ENCODE measurements at places on chromosomes 5 and 9. TPM values are rescaled to one million over a fixed set of nuclear protein-coding genes. Genes with fewer than 3 reads are reported as not detected.
A peak's percentile ranks its signal among the peaks of the same experiment; 100 is the strongest.

CCNI2 gene
- not detected for total RNA-seq

BTNL9 gene
- total RNA-seq = 22.8 TPM

AGXT2 gene
- not detected for total RNA-seq

TRIM52 gene
- 5.8 TPM for total RNA-seq

NMUR2 gene
- total RNA-seq = not detected

TSSK1B gene
- total RNA-seq = not detected

SLC6A7 gene
- total RNA-seq = not detected

LPAR1 gene
- 4.7 TPM for total RNA-seq

GMCL2 gene
- total RNA-seq = not detected

- peak overlapping the region; percentile 82 for H3K27ac ChIP-seq
- H3K4me3 ChIP-seq = no peak overlapping the region
- H3K4me1 ChIP-seq = peaks cover 54% of the 10 kb centered on the region
- DNase-seq = no peak
- H3K27me3 ChIP-seq = no peaks in the 10 kb centered on the region
- no peaks in the 10 kb centered on the region for H3K36me3 ChIP-seq
Observed at GRCh38 chr5:42596817-42597216, 159.8 kb upstream of the CCDC152 start.

- peak within 1 kb of the TSS; percentile 78 for H3K4me3 ChIP-seq
- H3K4me1 ChIP-seq = peaks cover 43% of the 10 kb centered on the region
- H3K27ac ChIP-seq = peak within 1 kb of the TSS; percentile 98
- no peaks in the 10 kb centered on the region for H3K27me3 ChIP-seq
- DNase-seq = peak; percentile 90
- H3K36me3 ChIP-seq = peaks cover 4% of the 10 kb centered on the region
Observed at GRCh38 chr5:81233080-81233634, at the start of gene CKMT2. Gene CKMT2, plus strand, starts transcription at chr5:81233322. Its CDS starts 17,811 bp downstream, at chr5:81251133.

- no peak overlapping the region for H3K27ac ChIP-seq
- H3K4me3 ChIP-seq = no peak overlapping the region
Observed at GRCh38 chr9:79357194-79357593, 214.6 kb upstream of the TLE4 start.

GRCh38 chr5:58545912-58546311 is 37.0 kb upstream of the RAB3C start:
- H3K27me3 ChIP-seq = no peaks in the 10 kb centered on the region
- no peak overlapping the region for H3K4me3 ChIP-seq
- no peak for DNase-seq
- no peak overlapping the region for H3K27ac ChIP-seq
- H3K4me1 ChIP-seq = no peaks in the 10 kb centered on the region

DNA sequence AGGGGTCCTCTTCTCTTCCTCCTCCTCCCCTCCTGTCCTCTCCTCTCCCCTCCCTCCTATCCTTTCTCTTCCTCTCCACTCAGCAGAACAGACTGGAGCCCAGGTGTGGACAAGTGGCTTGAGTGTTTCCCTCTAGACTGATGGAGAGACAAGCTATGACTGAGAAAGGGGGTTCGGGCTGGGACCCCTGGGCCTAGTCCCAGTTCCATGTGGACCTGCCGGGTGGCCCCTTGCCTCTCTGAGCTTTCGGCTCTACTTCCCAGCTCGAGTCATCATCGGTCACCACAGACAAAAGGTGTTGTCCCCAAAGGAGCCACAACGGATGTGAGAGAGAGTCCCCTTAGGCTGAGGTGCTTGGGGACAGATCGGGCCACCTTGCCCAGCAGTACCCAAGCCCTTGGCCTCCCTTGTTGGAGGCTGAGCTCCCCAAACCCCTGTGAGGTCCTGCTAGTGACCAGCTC is 3.4 kb upstream of the RXRA start:
- H3K4me1 ChIP-seq = peaks cover 9% of the 10 kb centered on the region
- H3K27me3 ChIP-seq = no peaks in the 10 kb centered on the region
- no peak overlapping the region for H3K4me3 ChIP-seq
- H3K36me3 ChIP-seq = no peaks in the 10 kb centered on the region

- H3K4me1 ChIP-seq = no peaks in the 10 kb centered on the region
- H3K4me3 ChIP-seq = no peak overlapping the region
- no peak for DNase-seq
- no peaks in the 10 kb centered on the region for H3K27me3 ChIP-seq
Observed at GRCh38 chr5:647311-647710, 35.2 kb downstream of the CEP72 start.

DNA sequence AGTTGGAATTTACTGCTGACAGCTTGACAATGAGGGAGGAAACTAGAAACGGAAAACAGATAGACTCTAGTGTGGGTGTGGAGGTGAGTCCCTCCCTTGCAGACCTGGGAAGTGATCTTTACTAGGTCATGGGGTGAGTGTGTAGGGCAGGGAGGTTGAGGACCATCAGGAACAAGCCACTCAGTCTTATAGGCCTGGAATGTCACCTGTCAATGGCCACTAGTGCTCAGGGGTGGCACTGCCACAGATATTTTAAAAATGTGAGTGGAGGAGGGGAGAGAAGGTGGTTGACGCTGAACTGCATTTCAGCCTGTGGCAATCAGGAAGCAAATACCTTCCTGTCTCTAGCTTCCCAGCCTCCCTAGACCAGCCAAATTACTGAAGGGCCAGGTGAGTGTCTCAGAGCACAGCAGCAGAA is 9.0 kb downstream of the OR2S2 start:
- no peak overlapping the region for H3K27ac ChIP-seq
- no peak for DNase-seq
- H3K27me3 ChIP-seq = no peaks in the 10 kb centered on the region

DNA sequence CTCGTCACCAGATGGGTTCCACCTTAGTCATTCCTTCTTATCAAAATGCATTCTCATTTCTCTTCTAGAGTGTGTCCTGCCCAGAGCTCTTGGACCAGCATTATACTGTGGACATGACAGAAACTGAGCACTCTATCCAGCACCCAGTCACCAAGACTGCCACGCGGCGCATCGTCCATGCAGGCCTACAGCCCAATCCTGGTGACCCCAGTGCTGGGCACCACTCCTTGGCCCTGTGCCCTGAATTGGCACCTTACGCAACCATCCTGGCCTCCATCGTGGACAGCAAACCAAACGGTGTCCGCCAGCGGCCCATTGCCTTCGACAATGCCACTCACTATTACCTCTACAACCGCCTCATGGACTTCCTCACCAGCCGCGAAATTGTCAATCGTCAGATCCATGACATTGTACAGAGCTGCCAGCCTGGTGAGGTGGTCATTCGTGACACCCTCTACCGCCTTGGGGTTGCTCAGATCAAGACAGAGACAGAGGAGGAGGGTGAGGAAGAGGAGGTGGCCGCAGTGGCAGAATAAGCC is 34.6 kb downstream of the CSF1R start:
- no peak overlapping the region for H3K4me3 ChIP-seq
- no peak overlapping the region for H3K27ac ChIP-seq
- H3K27me3 ChIP-seq = no peaks in the 10 kb centered on the region

DNA sequence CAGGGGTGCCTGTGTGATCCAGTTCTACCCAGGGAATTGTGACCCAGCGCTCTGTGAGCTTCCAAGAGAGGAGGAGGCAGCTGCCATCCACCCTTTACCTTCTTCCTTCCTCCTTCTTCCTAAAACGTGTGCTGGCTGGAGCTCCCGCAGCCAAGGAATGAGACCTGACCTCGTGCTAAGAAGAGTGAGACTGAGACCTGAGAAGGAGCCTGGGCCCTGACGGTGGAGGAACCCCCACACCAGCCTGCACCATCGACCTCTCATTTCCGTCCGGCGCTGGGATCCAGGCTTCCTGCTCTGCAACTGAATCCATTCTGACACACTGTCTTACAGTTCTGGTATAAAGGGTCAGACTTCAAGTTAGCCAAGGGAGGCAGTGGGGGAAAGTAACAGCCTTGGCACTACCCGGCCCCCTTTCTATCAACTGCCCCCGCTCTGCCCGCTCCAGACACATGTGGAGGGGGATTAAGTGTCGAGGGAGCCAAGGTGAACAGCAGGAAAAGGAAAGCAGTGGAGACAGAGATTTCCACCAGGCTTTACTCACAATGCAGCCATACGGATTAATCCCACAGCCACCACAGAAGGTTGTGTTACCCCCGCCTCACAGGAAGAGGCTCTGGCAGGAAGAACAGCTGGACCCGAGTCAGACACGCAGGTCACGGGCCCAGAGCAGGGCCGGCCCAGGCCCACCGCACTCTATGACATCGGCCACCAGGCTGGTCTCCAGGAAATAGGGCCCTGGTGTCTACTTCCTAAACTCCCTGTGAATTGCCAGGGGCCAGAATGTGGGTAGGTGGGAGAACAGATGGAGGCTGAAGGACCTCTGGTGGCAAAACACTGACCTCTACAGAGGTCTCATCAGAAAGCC is 15.8 kb downstream of the MGAT1 start:
- H3K4me1 ChIP-seq = peaks cover 20% of the 10 kb centered on the region
- no peaks in the 10 kb centered on the region for H3K36me3 ChIP-seq
- no peak for DNase-seq
- no peaks in the 10 kb centered on the region for H3K27me3 ChIP-seq
- no peak overlapping the region for H3K4me3 ChIP-seq
- peak overlapping the region; percentile 61 for H3K27ac ChIP-seq

- H3K27ac ChIP-seq = no peak overlapping the region
- no peaks in the 10 kb centered on the region for H3K36me3 ChIP-seq
- DNase-seq = no peak
- no peak overlapping the region for H3K4me3 ChIP-seq
- no peaks in the 10 kb centered on the region for H3K27me3 ChIP-seq
Observed at GRCh38 chr5:151255621-151256286, 2.8 kb downstream of the GM2A start.

GRCh38 chr5:10111571-10111970 is 138.1 kb downstream of the ATPSCKMT start:
- no peak for DNase-seq
- no peak overlapping the region for H3K27ac ChIP-seq
- H3K36me3 ChIP-seq = no peaks in the 10 kb centered on the region
- no peaks in the 10 kb centered on the region for H3K27me3 ChIP-seq
- no peak overlapping the region for H3K4me3 ChIP-seq

DNA sequence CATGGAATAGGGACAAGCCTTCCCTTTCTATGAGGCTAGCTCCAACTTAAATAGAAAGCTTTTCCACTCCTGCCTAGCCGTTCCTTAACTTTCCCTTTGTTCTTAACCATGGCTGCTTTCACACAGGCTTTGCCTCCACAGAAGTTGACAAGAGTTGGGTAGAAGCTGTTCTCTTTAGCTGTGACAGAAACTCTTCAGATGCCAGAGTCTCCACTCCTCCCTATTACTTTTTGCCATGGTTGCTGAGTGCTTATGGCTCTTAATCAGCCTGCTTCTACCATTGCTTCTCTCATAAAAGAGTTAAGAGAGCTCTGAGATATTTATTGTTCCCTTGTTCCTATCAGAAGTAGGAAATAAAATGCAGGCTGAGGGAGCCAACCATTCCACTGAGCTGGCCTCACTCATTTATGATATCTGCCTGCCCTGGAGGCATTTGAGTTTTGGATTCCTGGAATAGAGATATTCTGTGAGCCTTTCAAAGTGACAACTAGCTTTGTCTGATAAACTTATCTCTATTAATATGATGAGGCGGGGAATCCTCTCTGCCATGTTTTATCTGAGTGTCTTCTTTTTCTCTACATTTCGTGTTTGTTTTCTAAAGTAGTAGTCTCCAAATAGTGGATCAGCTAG is 162.6 kb downstream of the DMAC1 start:
- no peak for DNase-seq
- no peak overlapping the region for H3K27ac ChIP-seq
- no peak overlapping the region for H3K4me3 ChIP-seq

- no peaks in the 10 kb centered on the region for H3K27me3 ChIP-seq
- no peak for DNase-seq
Observed at GRCh38 chr5:39980056-39980455, 555.3 kb upstream of the DAB2 start.

GRCh38 chr5:134136771-134137170 is 22.3 kb downstream of the TCF7 start:
- H3K4me1 ChIP-seq = peaks cover 27% of the 10 kb centered on the region
- H3K4me3 ChIP-seq = no peak overlapping the region
- H3K27ac ChIP-seq = no peak overlapping the region
- peaks cover 47% of the 10 kb centered on the region for H3K36me3 ChIP-seq
- no peaks in the 10 kb centered on the region for H3K27me3 ChIP-seq
- DNase-seq = no peak

GRCh38 chr5:76331126-76331525 is 72.0 kb upstream of the IQGAP2 start:
- H3K27ac ChIP-seq = no peak overlapping the region
- no peak overlapping the region for H3K4me3 ChIP-seq
- peaks cover 3% of the 10 kb centered on the region for H3K4me1 ChIP-seq
- no peaks in the 10 kb centered on the region for H3K36me3 ChIP-seq
- DNase-seq = no peak
- no peaks in the 10 kb centered on the region for H3K27me3 ChIP-seq

GRCh38 chr5:88660947-88661805 is 221.8 kb downstream of the MEF2C start:
- no peak overlapping the region for H3K27ac ChIP-seq
- peaks cover 21% of the 10 kb centered on the region for H3K27me3 ChIP-seq
- no peaks in the 10 kb centered on the region for H3K36me3 ChIP-seq
- peak; percentile 47 for DNase-seq
- H3K4me3 ChIP-seq = peak overlapping the region; percentile 56

- DNase-seq = no peak
- no peaks in the 10 kb centered on the region for H3K36me3 ChIP-seq
- peaks cover 24% of the 10 kb centered on the region for H3K4me1 ChIP-seq
- H3K27ac ChIP-seq = no peak overlapping the region
- no peaks in the 10 kb centered on the region for H3K27me3 ChIP-seq
Observed at GRCh38 chr9:13614060-13614459, 334.6 kb upstream of the MPDZ start.

DNA sequence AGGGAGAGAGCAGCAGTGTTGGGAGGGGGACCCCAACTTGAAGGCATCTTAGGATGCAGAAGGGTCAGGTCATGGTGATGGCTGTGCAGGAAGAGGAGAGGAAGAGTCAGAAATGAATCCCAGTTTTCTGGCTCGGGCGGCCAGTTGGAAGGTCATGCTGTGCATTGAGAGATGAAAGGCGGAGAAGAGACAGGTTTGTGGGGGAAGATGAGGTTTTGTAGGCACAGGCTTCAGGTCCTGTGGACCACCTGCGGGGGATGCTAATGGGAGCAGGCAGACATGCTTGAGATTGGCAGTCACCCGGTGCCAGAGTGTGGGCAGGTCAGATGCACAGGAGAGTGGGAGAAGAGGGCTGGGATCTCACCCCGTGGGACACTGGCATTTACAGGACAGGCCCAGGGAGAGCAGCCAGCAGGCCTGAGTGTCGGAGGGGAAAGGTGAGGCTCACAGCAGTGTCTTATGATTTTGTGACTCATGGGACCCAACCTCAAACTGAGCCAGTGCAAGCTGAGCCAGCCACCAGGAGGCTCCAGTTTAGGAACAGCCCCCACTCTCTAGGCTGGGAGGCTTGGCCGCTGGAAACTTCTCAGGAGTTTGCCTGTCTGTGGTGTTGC is 17.5 kb downstream of the STXBP1 start:
- no peaks in the 10 kb centered on the region for H3K27me3 ChIP-seq
- no peak overlapping the region for H3K27ac ChIP-seq

DNA sequence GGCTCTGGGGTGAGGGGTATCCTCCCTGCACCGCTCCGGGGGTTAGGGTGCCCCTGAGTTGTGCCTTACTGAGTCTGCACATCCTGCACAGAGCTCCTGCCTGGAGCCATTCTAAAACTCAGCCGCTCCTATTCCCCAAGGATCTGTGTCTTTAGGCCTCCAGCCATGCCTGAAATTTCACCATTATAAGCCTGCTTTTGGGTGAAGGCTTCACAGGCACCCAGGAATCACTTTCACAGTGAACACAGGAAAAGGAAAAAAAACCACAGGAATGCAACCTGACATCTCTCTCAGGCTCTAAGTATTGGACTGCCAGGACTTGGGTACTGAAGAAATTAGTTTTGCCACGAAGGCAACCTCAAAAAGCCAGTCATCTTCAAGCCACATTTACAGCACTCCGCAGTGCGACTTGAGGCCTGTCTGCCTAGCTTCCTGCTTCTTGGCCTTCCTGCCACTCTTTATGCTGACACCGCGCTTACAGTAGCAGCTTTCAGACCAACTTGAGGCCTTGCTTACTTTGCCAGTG is 30.9 kb downstream of the GALNT10 start:
- H3K36me3 ChIP-seq = peaks cover 3% of the 10 kb centered on the region
- no peaks in the 10 kb centered on the region for H3K4me1 ChIP-seq
- no peak overlapping the region for H3K27ac ChIP-seq
- H3K4me3 ChIP-seq = no peak overlapping the region
- H3K27me3 ChIP-seq = no peaks in the 10 kb centered on the region

Measured in psoas muscle (tissue), 8 donors.